ENCODE measurements at places on chromosomes 5 and 9.

DNA sequence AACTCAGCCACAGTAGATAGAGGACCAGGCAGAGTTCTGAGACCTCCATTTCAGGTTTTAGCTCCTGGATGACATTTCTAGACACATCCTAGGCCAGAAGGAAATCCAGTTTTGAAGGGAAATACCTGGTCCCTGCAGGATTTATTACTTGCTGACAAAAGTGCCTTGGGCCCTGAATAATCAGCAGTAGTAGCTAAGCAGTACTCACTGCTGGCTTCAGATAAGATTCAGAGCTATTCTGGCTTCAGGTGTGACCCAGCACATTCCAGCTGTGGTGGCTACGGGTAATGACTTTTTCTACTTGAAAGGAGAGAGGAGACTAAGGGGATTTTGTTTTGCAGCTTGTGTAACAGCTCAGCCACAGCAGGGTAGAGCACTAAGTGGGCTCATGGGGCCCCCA, 34.0 kb downstream of the NDUFAF2 start:
- DNase-seq = no peak

DNA sequence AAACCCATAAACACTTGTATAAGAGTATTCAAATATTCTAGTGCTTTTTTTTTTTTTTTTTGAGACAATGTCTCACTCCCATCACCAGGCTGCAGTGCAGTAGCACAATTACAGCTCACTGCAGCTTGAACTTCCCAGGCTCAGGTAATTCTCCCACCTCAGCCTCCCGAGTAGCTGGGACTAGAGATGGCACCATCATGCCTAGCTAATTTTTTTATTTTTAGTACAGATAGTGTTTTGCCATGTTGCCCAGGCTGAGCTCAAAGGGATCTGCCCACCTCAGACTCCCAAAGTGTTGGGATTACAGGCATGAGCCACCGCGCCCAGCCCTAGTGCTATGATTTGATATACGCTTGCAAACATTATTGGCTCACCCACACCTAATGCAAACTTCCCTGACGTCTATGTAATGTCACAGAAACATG, 11.8 kb downstream of the IL6ST start:
- DNase-seq = no peak

- no peak for DNase-seq
Observed at GRCh38 chr5:177366528-177367322, 9.0 kb downstream of the RGS14 start.

DNA sequence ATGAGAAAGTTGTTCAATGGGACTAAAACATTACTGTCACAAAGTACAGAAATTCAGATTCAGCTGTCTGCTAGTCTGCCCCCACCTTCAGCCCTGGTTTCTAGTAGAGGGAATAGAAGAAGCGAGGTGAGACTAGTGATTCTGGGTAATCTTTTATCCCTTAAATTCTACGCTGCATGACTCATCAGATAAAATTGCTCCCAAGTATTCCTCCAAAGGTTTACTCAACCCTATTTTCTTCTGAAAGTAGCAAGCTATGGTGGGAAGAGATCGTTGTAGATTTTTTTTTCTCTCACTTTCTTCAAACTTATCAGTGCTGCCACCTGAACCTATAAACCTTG, 318.9 kb upstream of the RIOK2 start:
- no peak for DNase-seq

DNA sequence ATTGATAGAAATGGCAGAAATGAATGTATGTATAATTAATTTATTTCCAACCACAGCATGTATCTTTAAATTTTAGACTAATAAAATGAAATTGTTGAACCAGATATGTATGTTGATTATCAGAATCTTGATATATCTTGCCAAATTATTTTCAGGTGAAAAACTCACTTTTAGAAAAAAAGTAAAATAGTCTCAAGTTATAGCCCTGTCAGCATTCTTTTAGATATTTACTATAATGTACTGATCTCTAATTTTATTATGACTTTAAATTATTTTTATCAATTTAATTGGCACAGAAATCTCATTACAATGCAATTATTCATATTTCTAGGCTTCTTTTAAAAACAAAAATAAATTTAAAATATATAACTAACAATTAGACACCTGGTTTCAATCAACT, 1990.4 kb upstream of the CDH6 start:
- no peak for DNase-seq

GRCh38 chr5:90022002-90022710, 387.4 kb downstream of the CETN3 start:
- DNase-seq = no peak

- no peak for DNase-seq
Observed at GRCh38 chr9:130630506-130631330, 33.7 kb upstream of the PRDM12 start.

- DNase-seq = no peak
Observed at GRCh38 chr5:127595484-127596368, 53.2 kb upstream of the CTXN3 start.

DNA sequence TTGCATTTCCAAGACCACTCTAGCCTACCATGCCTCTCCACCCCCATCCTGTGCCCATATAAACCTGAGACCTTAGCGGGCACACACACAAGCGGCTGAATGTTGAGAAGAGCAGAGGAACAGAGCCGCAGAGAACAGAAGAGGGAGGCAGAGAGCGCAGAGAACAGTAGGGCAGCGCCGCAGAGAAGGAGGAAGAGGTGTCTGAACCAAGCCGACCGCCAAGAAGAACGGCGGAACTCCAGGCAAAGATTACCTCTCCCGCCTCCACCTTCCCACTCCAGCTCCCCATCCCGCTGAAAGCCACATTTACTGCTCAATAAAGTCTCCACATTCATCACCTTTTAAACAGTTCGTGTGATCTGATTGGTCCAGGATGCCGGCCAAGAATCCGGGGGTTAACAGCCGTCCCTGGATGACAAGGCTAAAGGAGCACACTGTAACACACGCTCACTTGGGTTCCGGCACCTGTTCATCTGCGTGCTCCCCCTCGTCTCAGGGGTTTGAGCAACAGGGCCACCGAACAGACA, 33.2 kb downstream of the GRIN3A start:
- no peak for DNase-seq

DNA sequence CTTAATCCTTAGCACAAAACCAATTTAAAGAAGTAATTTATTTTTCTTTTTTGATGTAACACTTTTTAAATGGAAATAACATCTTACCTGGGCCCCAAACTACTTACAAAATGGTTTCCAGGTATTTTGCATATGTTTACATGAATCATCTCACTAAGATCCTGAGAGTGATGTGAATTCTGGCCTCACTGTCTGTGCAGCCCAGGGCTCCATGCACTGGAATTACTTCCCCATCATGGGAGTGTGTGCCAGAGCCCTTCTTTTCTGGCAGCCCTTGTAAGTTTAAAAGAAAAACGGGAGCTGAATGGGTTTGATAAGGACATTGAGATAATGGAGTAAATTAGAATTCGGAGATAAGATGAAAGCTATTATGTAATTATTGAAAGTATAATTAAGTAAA, 12.2 kb upstream of the F2R start:
- no peak for DNase-seq

DNA sequence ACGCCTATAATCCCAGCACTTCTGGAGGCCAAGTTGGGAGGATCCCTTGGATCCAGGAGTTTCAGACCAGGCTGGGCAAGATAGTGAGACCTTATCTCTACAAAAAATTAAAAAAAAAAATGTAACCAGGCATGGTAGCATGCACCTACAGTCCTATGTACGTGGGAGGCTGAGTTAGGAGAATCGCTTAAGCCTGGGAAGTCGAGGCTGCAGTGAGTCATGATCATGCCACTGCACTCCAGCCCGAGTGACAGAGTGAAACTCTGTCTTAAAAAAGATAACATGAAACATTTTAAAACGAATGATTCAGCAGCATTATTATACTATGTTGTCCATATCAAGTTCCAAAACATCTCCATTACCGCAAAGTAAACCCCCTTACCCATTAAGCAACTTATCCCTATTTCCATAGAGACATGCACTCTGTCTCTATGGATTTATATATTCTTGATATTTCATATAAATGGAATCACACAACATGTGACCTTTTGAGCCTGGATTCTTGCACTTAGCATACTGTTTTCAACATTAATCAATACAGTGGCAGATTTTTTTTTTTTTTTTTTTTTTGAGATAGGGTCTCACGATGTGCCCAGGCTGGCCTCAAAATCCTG, 56.9 kb upstream of the MTMR12 start:
- no peak for DNase-seq

GRCh38 chr9:131621551-131622358, 76.4 kb downstream of the PRRT1B start:
- DNase-seq = no peak

DNA sequence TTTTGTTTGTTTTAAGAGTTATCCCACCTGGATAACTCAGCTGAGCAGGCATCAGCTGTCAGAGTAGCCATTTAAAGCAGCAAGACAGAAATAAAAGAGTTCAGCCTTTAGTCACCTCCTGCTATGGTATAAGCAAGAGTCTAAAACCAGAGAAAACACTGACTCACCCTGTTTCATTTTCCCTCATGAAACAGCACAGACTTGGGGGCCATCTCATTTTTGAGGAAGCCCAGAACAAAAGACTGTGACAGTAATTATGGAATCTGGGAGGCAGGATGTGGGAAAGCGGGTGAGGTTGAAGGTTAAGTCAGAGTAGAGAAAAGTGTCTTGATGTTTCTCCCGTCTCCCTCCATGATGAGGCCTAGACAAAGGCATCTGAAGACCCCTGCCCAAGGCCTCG, 90.2 kb upstream of the FAM174A start:
- no peak for DNase-seq

DNA sequence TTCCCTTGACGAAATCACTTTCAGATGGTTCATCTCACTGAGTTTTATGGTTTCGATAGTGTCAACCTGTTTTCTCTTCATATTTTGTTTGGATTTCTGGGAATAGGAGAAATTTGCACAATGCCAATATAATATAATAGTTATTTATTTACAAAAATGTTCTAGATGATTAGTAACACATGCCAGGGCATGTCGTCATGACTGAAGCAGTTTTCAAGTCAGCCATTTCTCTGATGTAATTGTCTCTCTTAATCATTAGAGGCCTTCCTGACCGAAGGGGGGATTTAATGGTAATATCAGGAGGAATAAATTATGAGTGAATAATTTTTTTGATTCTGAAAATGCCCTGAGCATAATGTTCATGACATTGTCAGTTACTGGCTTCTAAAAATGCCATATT, 246.5 kb upstream of the ATP10B start:
- DNase-seq = no peak

GRCh38 chr9:88659126-88659525, 124.1 kb downstream of the NXNL2 start:
- no peak for DNase-seq

GRCh38 chr5:58922461-58923171, 339.7 kb downstream of the RAB3C start:
- DNase-seq = no peak

- DNase-seq = peak; percentile 49
Observed at GRCh38 chr9:129185991-129186390, 7.9 kb upstream of the IER5L start.

GRCh38 chr5:96870094-96871026, 5.9 kb upstream of the ERAP2 start:
- no peak for DNase-seq

GRCh38 chr9:13970018-13970417, 343.9 kb downstream of the NFIB start:
- DNase-seq = no peak

- no peak for DNase-seq
Observed at GRCh38 chr5:168288349-168289245, 2.8 kb upstream of the WWC1 start.

DNA sequence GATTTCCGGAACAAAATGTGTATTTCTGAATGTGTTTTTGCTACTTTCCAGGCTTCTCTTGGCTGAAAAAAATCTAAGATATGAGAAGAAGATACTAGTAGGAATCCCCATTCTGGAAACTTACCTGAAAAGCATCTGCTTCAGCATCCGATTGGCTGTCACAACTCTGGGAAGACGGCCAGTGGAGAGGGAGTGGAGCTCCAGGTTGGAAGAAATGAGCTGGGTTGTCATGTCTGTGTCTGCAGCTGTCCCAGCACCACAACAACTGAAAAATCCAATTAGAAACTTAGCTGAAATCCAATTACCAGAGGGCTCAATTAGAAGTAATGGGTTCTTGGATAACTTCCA, 3.0 kb downstream of the PSMB7 start:
- no peak for DNase-seq

DNA sequence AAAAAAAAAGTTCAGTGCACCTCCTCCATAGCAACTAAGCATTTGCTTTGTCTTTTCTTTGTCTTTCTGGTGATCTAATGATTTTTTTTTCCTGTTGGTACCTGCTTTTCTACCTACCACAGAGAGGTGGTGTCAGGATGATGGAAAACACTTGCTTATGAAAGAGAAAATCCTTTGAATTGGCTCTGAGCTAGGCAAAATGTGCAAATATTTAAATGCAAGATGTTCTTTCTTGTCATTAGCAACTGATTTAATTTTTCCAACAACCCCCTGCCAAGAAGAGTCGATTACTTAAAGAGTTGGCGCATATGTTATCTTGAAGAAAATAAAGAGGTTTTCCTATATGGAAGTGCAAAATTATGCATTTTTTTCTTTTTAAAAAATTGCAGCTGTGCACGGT, 37.7 kb downstream of the TNC start:
- DNase-seq = no peak

DNA sequence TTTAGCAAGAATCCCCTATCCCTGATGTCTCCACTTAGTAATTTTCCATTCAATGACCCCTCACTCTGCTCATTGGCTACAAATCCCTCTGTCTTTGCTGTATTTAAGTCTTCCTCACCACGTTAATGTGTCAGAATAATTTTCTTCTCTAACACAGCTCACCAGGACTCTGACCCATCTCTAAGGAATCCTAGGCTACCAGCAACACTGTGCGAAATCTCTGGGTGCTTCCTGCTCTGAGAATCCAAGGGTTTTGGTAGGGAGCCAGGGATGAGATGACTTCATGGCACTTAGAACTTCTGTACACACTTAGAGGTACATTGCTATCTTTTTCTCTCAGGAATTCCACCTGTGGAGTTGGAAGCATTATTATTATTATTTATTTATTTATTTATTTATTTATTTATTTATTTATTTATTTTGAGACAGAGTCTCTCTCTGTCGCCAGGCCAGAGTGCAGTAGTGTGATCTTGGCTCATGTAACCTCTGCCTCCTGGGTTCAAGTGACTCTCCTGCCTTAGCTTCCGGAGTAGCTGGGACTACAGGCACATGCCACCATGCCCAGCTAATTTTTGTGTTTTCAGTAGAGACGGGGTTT, 53.5 kb downstream of the FOXI1 start:
- DNase-seq = no peak

- no peak for DNase-seq
Observed at GRCh38 chr5:160605266-160605665, 183.6 kb downstream of the PTTG1 start.
